ENCODE measurements at places on chromosomes 6 and 20.

GRCh38 chr6:26033085-26033940 is 53.9 kb upstream of the HFE start:
- DNase-seq, result peak; percentile 96

- DNase-seq, result no peak
These were observed 750.1 kb downstream of the COL12A1 start for GRCh38 chr6:74455786-74456185.

- no peak for DNase-seq
These were observed 214.2 kb downstream of the CDH26 start for GRCh38 chr20:60172346-60172984.

- no peak for DNase-seq
These were observed 286.2 kb downstream of the TFAP2A start for GRCh38 chr6:10128721-10129120.

GRCh38 chr6:3407840-3408239 is 49.0 kb downstream of the SLC22A23 start:
- DNase-seq, result no peak

DNA sequence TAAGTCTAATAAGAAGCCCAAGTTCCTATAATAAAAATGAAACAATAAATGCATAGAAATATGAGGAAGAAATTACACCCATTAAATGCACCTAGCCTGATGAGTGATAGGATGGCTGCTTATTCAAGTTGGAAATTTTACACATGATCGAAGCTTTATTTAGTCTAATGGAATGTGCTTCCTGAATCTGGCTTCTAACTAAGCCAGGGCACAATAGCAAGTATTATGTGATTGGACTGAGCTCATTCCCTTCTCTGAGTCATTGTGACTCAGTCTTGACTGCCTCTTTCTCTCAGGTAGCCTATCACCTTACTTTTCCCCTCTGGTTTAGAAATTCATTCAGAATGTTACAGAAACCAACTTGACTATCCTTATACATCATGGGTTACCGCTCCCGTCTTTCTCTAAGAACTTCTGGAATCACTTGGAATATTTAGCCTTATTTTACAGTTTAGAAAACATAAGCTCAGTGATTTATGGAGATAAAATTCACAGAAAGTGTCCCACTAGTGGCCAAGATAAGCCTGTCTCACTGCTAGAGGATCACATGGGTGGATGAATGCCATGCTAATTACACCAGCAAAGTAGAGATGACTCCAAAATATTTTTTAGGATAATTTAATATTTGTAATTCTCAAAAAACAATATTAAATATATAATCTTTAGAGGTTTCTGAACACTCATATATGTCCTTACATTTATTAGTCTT is 505.3 kb upstream of the JAG1 start:
- no peak for DNase-seq

GRCh38 chr6:3228771-3229565 is 1.5 kb upstream of the TUBB2B start:
- DNase-seq, result no peak

- peak; percentile 30 for DNase-seq
These were observed 56.7 kb downstream of the CD83 start for GRCh38 chr6:14174226-14174625.

DNA sequence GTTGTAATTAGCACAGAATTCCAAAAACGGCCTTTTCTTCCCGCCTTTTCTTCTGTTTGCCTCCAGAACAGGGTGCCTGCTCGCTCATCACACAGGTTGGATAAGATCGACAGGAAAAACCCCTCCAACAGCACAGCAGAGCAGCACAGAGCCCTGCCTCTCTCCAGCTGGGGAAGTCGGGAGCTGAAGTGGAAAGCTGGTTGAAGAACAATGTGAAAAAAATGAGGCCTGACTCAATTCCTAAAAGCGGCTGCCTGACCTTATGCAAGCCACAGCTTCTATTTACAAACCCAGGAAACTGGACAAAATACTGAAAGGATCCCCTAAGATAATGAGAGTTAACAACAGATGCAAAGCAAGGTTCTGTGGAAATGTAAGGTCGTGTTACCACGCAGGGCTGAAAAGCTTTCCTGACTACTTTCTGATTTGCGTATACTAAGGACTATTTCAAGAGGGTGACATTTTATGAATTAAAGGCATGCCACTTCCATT is 116.9 kb downstream of the TTLL2 start:
- DNase-seq, result no peak

GRCh38 chr6:40439026-40439800 is 148.0 kb downstream of the LRFN2 start:
- DNase-seq, result no peak

DNA sequence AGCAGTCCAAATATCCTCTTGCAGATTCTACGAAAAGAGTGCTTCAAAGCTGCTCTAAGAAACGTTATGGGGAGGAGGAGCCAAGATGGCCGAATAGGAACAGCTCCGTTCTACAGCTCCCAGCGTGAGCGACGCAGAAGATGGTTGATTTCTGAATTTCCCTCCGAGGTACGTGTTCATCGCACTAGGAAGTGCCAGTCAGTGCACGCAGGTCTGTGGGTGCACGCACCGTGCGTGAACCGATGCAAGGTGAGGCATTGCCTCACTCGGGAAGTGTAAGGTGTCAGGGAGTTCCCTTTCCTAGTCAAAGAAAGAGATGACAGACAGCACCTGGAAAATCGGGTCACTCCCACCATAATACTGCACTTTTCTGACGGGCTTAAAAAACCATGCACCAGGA is 272.1 kb upstream of the DEFB115 start:
- no peak for DNase-seq

DNA sequence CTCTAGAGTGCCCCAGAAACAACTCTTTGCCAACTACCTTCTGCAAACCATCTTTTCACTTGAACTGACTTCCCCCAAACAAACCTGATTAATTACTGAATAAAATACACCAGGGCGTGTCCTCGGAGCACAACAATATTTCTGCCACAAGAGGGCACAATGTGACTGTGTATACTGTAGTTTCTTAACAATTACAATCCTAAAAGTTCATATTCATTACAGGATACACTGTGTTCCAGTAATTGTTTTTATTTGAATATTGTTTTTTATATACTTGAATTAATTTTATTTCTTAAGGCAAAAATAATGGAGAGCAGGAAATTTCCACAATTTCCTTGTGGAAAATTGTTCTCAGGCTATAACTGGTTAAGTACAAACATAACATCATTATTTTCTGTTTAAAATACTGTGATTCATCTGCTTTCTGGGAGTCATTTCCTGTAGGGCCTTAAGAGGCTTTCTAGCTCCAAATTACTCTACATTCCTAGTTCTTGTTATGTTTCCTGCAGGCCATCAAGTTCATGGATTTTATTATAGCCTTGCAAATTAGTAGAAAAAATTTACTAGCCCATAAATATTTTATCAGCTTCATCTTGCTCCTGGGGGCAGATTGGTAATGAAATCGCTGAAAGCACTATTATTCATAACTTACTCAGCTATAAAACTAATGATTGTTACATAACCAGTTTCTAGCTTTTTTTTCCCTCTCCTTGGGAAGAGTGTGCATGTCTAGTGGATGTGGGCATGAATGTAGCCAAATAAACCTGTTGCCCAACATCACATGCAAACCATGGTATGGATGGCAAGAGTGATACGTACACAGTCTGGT is 51.9 kb upstream of the SLC22A16 start:
- DNase-seq, result peak; percentile 62

- DNase-seq, result no peak
These were observed 10.0 kb upstream of the TGIF2 start for GRCh38 chr20:36563374-36563773.

- no peak for DNase-seq
These were observed 80.0 kb upstream of the PREP start for GRCh38 chr6:105482921-105483320.

DNA sequence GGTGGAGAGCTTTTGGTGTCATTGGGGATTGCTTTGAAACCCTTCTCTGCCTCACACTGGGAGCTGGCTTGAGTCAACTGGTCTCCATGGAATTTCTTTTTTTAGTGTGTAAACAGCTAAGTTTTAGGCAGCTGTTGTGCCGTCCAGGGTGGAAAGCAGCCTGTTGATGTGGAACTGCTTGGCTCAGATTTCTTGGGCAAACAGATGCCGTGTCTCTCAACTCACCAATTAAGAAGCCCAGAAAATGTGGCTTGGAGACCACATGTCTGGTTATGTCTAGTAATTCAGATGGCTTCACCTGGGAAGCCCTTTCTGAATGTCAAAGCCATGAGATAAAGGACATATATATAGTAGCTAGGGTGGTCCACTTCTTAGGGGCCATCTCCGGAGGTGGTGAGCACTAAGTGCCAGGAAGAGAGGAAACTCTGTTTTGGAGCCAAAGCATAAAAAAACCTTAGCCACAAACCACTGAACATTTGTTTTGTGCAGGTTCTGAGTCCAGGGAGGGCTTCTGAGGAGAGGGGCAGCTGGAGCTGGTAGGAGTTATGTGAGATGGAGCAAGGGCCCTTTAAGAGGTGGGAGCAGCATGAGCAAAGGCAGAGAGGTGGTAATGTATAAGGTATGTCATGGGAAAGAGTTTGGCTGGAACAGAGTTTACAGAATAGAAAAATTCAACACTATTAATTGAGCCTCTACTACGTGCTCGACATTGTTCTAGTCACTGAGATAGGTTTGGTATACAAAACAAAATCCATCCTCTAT is 31.2 kb downstream of the SRSF3 start:
- no peak for DNase-seq

GRCh38 chr6:139062932-139063646 is 34.5 kb downstream of the ABRACL start:
- no peak for DNase-seq

All from MV-4-11 (cell line).